ENCODE measurements at places on chromosomes 5 and 9.

DNA sequence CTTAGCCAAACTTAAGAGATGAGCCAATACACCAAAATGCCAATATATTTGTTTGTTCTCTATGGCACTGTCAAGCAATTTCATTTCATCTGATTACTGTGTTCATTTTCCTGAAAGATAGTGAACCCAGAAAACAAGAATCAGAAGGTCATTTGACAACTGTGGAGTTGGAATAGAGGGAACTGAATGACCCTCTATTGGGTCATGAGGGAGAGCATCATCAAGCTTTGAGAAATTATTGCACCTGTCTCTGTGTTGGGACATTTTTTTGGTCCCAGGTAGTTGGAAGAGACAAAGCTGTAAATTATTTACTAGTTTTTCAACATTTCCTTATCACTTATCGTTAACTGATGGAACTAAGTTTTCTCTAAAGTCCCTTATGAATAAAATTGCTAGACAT, 129.4 kb downstream of the GHR start:
- no peak for DNase-seq

GRCh38 chr5:142059304-142059940, 46.6 kb upstream of the GNPDA1 start:
- no peak for DNase-seq

DNA sequence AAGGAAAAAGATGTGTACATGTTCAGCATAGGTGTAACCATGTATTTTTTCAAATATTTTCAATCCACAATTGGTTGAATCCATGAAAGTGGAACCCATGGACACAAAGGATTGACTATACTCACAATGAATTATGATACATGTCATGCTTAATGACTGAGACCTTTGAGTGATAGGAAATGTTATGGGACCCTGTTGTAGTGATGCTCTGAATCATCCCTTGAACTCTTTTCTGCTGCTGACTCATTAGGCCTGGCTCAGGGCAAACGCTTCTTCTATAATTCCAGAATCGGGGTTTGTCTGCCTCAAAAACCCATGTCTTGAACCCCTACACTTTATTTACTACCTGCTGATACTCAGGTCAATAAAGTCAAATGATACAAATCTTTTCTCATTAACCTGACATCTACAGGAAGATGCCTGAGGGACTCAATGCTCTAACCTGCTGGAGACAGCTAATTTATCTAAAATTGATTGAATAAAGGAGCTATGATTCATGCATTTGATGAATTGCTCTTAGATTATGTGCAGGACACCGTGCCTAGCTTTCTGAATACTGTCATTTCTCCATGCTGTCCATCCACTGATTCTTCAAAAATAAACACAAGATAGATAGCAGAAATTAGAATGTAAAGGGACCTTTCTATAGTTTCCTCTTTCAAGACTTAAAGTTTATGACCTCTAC, 260.1 kb downstream of the PRELID2 start:
- no peak for DNase-seq

- no peak for DNase-seq
These were observed 149.0 kb upstream of the PCA3 start for GRCh38 chr9:76615177-76615603.

DNA sequence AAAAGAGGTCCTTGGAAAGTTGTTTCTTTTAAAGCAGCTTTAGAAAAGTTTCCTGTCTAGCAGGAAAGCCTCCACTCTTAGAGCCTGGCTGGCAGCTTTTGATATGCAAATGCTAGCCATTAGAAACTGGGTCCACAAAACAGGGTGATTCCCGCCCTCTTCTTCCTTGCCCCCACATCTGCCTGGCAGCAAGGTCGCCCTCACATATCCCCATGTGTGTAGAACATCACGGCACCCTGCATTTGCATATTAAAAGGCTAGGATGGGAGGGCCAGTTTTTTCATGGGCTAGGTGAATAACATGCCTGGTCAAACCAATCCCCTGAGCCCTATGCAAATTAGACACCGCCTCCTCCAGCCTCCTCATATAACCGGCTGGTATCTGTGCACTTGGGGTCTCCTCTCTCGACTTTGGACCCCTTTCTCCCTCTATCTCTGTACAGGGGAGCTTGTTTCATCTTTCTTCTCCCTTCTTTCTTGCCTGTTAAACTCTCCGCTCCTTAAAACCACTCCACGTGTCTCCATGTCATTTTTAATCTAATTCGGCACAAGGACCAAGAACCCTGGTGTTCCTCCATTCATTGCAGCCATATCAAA, 426.8 kb upstream of the CTNND2 start:
- no peak for DNase-seq

- DNase-seq, result no peak
These were observed 42.3 kb downstream of the TENT4A start for GRCh38 chr5:6755519-6755918.

- DNase-seq, result no peak
These were observed 38.6 kb downstream of the CAPSL start for GRCh38 chr5:35899800-35900199.

DNA sequence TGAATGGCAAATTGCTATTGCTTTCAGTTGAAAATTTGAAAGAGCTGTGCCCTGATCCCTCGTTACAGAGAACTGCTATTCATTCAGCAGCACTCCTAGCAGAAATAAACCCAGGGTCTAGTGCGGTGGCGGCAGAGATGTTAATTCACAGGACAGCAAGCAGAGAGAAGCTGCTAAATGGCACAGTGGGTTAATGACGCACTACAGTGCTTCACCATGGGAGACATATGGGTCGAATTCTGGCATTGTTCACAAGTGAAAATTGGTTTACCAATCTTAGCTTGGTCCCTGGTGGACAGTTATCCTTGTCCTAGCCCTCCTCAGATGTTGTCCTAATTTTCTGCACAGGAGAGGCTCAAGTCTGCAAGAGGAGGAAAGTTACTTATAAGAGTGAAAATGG, 807.4 kb downstream of the TLE1 start:
- no peak for DNase-seq

DNA sequence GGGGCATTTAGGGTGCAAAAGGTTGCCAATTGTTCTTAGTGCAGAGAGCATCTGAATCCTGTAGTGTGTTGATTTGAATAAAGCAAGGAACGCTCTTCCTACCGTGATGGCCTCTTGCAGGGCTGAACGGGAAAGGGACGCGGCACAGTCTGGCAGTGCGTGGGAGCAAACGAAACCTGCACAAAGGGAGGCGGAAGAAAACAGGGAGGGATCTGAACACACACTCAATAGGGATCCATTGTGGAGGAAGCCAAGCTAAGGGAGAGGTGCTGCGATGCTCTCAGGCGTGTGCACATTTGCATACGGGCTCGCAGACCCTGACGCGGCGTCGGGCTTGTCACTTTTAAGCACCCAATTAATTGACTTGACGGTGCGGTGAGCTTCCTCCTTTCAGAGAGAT, 414.0 kb upstream of the IRX1 start:
- DNase-seq, result no peak

- no peak for DNase-seq
These were observed 22.2 kb downstream of the PLK2 start for GRCh38 chr5:58437661-58438060.

DNA sequence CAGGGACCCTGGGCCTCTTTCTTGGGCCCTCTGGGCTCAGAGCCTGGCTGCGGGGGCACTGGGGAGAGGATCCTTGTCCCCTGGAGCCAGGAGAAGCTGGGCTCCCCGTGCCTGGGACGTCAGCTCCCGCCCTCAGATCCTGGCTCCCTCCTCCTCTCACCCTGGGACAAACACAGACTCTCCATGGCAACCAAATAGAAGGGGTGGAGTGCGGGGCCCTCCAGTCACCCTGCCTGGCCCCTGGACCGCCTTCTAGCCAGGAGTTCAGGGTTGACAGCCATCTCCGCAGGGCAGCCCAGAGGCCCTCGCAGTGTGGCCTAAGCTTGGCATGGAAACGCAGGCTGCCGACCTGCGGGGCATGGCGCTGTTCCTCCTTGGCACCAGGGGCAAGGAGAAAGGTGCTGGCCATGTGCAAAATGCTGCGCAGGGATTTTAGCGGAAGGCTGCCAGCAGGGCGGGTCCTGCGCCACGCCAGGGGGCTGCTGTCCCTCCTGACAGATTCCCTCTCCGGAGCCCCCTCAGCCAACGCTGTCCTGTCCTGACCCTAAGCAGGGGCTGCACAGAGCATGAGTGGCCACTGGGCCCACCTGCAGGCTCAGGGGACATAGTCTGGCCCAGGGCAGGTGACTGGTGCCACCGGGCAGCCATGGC, 1.0 kb downstream of the ZDHHC11 start:
- DNase-seq, result no peak

DNA sequence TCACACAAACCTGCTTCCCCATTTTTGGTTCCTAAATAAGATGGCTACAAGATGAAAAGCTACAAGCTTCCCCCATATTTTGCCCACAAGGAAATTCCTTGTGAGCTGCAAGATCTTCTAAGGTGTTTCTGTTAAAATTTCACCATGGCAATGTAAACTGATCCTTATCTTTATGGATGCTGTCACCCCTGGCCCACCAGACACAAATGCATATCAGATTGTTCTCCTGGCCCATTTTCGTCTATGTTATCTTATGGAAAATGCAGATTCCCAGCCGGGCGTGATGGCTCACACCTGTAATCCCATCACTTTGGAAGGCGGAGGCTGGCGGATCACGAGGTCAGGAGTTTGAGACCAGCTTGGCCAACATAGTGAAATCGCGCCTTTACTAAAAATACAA, 65.1 kb upstream of the IL6ST start:
- no peak for DNase-seq

GRCh38 chr5:62561896-62562295, 16.7 kb upstream of the LRRC70 start:
- DNase-seq, result no peak

GRCh38 chr9:20592673-20593072, 29.6 kb downstream of the MLLT3 start:
- DNase-seq, result no peak

- no peak for DNase-seq
These were observed 80.5 kb downstream of the FNBP1 start for GRCh38 chr9:129962451-129962864.

DNA sequence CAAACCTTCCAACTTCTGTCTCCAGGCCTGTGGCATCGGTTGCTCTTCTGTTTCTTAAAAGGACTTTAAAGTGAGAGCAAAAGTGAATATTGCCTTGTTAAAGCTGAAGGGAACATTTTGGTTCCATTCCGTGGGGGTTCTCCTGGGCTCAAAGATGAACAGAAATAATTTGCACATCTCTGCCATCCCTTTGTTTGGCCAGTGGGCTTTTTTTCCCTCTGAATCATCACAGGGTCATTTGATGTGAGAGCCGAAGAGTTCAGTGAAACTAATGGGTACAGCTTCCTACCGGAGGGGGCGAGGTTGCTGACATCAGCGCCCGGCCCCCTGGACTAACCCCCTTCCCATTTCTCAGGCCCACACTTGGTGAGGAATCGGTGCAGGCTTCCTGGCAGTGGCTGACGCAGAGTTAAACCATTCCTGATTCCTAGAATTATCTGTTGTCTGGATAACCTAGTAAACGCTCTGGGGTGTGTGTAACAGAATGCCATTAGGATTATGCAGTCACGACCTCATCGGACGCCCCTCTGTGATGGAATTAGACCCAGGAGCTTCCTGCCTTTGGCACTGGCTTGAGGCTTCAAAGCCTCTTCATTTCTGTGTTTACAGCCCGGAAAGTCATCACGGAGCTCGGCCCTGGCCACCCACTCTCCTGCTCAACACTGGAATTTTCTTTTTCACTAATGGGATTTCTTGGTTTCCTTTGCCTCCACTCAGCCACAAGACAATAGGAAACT, 61.6 kb upstream of the RPL26L1 start:
- no peak for DNase-seq

- no peak for DNase-seq
These were observed 154.0 kb upstream of the ADAMTSL1 start for GRCh38 chr9:18319918-18320445.

All from GM12891 (cell line).